Kidney glomerular epithelial cell (primary cell): ENCODE measurements at places on chromosomes 12 and 14.

- no peak for DNase-seq
These were observed 106.5 kb downstream of the ZC3H14 start for GRCh38 chr14:88669346-88669745.

GRCh38 chr14:85248881-85249635 lies 280.9 kb upstream of the FLRT2 start:
- DNase-seq: no peak

DNA sequence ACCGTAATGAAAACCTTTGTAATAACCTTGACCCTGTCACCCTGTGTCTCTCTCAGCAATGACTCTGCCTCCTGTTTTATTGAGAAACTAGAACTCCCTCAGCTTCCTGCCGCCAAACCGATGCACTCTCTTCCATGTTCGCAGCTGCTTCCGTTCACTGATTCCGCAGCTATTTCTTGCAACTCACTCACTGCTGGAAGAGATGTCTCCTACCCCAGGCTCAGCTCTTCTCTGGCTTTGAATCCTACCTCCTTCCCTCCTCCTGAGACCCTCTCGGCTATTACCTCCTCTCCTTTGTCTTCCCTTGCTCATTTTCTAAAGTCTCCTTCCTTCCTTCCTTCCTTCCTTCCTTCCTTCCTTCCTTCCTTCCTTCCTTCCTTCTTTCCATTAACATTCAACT lies 71.0 kb downstream of the ESRRB start:
- no peak for DNase-seq

GRCh38 chr14:58356268-58356667 lies 39.5 kb upstream of the TOMM20L start:
- DNase-seq: no peak

DNA sequence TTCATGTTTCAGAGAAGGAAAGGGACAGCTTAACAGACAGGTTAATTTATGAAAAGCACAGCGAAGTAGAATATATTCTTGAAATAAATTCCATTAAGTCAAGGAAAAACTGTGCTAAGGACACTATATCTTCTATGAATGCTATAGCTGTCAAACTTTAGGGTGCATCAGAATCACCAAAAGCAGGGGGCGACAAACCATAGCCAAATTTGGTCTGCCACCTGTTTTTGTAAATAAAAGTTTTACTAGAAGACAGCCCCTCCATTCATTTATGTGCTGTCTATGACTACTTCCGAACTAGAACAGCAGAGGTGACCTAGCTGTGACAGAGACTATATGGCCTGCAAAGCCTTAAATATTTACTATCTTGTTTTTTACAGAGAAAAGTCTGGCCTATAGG lies 25.9 kb downstream of the PPP4R3A start:
- DNase-seq: no peak

GRCh38 chr14:44154874-44155273 lies 352.2 kb downstream of the FSCB start:
- DNase-seq: no peak

DNA sequence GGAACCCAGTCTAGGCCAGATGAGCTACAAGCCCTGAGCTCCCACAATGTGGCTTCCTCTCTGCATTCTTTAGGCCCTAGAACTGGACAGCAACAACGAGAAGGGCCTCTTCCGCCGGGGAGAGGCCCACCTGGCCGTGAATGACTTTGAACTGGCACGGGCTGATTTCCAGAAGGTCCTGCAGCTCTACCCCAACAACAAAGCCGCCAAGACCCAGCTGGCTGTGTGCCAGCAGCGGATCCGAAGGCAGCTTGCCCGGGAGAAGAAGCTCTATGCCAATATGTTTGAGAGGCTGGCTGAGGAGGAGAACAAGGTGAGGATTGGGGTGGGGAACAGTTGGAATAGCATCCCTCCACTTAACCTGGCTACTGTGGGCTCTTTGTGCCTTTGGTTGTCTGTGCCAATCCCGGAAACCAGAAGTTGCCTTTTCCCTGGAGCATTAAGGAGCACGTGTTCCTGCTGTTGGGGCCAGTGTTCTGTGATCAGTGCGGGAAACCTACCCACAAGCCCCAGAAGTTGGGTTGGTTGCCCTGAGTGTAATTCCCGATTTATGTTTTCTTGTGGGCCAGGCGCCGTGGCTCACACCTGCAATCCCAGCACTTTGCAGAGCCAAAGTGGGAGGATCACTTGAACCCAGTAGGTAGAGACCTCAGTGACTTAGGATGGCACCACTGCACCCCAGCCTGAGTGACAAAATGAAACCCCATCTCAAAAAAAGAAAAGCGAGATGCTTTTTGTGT lies 6.4 kb downstream of the FKBP4 start:
- DNase-seq: no peak

GRCh38 chr14:77206261-77206824 lies 24.7 kb downstream of the TMEM63C start:
- no peak for DNase-seq

- DNase-seq: peak; percentile 85
These were observed 966 bp downstream of the SINHCAF start for GRCh38 chr12:31324845-31325523.

- no peak for DNase-seq
These were observed 224.8 kb downstream of the SLC16A7 start for GRCh38 chr12:59820594-59821011.

DNA sequence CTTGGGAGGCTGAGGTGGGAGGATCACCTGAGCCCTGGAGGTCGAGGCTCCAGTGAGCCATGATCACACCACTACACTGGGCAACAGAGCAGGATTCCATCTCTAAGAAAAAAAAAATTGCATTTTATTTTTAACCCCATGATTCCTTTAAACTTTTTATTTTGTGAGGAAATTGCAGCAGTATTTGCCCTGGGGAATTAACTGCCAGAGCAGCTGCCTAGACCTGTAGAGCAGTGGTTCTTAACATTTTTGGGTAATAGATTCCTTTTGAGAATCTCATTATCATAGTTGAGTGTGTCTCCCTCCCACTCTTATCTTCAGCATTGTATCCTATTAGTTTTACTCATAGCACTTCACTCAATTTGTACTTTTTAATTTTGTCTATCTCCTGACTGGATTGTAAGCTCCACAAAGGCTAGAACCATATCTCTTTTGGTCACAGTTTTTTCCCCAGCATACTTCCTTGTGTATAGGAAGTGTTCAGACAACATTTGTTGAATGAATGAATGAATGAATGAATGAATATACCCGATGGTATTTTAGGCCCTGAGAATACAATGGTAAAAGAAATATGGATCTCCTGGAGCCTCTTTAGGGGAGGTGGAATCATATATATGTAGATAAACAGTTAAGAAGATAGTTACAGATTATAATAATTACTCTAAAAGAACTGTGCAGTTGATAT lies 40.6 kb downstream of the BRMS1L start:
- DNase-seq: no peak

DNA sequence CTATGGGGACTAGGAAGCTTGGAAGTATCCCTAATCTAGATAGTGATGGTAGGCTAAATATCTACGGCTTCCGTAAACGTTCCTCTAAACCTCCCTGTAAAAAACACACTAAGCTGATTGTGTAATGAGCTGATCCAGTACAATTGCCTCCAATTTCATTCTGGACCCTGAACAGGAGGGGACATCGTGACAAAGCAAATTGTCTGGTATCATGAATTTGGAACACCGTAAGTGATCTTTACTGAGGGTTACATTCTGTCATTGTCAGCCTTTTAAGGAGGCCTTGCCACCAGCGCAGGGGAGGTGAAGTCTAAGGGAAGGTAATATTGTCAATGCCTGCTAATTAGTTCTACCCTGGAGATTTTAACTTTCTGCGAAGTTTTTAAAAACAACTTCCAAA lies 487 bp upstream of the MGST1 start:
- no peak for DNase-seq

DNA sequence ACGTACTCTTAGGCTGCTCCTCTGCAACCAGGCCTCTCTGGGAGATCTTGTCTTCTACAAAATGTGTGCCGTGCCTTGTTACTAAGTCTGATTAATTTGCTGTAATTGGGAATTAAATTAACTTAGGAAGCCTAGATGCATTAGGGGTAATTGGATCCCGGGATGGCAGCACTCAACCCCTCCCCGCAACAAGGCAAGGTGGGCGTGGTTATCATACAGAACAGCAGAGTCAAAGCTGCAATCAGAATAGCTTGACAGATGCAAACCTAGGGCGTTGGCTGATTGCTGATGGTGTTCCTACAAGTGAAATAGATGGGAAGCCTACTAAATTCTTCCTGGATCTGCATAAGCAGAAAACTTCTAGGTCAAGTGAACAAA lies 34.5 kb upstream of the NFYB start:
- DNase-seq: no peak

DNA sequence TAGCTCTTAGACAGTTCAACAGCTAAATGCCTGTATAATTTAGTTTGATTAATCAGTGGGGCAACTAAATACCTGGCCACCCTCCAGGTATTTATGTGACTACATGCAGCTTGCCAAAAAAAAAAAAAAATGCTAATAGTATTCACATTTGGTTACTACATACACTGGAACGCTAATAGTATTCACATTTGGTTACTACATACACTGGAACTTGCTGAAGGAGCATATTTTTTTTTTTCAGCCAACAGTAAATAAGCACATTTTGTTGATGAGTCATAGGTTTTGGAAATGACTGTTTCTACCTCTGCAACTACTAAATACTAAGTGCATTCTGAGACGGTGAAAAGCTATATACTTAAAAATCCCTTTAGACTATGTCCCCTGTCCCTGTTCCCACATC lies 1172.3 kb downstream of the LRFN5 start:
- DNase-seq: no peak

DNA sequence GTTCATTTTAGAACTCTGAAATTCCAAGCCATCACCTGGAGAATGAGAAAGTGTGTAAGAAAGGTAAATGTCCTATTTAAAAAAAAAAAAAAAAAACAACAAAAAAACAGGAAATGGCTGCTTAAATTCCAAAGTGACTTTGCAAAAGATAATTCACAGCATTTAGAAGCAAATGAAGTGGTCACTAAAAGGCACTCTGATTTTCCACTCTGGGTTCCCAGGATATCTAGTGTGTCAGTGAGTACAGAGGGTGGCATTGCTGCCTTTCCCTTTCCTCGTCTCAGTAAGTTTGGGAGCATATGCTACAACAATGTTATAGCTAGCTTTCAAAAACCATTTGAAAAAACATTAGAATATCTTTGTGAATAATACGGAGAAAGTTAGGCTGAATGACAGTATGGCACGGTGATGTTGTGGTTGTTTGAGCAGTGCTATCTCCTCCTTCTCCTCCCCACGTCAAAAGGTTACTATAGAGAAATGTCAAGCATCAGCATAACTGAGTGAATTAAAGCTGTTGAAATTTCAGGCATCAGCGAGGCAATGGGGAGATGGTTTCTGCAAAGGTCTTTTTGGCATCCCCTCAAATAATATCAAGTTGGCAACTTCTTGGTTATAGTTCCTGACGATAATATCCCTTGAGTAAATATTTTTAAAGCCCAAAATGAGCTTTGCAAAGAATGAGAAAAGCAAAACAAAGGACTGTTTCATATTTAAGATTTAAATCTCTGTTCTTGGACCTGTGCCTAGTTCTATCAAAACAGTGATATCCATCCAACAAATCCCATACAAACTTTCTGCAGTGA lies 164.5 kb upstream of the E2F7 start:
- DNase-seq: no peak

DNA sequence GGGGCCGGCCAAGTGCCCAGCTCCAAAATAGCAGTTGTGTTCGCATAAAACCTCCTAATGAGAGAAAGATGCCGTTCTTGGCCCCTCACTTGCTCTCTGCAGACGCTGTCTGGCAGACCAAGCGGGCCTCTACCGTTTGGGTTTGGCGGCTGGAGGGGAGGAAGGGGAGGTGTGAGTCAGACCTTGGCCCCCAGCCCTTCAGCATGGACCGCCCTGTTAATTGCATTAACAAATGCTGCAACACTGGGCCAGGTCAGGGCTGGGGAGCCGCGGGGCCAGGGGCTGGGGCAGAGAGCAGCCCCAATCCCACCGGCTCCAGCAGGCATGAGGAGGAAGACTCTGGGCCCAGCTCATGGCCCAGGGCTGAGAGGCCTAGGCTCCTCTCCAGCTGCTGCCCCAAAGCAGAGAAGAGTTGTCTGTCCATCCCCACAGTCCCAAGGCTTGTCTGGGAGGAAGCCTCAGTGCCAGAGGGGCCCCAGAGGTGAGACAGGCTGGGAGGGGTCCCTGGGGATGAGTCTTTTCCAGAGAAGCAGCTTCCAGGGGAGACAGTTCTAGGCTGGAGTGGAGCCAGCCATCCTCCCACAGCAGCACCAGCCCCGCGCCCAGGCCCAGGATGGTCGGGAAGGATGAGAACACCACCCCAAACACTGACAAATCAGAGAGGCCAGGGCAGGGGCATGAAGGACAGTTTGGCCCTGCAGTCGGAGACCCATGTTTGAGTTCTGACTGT lies 16.9 kb downstream of the LTBP2 start:
- no peak for DNase-seq

- DNase-seq: no peak
These were observed 11.2 kb downstream of the ZDHHC22 start for GRCh38 chr14:77130386-77130785.

- DNase-seq: no peak
These were observed 414.0 kb upstream of the FLRT2 start for GRCh38 chr14:85115921-85116320.

GRCh38 chr12:49947593-49948226 lies 2.8 kb upstream of the AQP2 start:
- DNase-seq: no peak

GRCh38 chr14:68407825-68408224 lies 385.0 kb downstream of the ZFP36L1 start:
- DNase-seq: no peak

DNA sequence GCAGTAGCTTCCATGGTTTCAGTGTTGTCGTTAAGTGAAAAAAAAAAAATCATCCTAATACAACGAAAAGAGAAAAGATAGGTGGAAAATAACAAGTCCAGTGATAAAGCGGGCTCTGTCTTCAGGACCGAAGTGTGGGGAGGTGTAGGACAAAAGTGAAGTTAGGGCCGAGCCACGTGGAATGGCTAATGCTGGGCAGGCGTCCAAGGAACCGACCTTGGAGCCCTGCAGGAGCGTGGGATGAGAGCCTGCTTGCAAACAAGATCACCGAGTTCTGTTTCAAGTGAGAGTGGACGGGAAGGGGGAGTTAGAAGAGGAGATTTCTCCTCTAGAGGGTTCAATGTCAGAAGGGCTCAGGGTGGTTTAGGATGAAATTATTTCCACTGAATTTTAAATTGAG lies 22.2 kb downstream of the A2ML1 start:
- DNase-seq: peak; percentile 23

DNA sequence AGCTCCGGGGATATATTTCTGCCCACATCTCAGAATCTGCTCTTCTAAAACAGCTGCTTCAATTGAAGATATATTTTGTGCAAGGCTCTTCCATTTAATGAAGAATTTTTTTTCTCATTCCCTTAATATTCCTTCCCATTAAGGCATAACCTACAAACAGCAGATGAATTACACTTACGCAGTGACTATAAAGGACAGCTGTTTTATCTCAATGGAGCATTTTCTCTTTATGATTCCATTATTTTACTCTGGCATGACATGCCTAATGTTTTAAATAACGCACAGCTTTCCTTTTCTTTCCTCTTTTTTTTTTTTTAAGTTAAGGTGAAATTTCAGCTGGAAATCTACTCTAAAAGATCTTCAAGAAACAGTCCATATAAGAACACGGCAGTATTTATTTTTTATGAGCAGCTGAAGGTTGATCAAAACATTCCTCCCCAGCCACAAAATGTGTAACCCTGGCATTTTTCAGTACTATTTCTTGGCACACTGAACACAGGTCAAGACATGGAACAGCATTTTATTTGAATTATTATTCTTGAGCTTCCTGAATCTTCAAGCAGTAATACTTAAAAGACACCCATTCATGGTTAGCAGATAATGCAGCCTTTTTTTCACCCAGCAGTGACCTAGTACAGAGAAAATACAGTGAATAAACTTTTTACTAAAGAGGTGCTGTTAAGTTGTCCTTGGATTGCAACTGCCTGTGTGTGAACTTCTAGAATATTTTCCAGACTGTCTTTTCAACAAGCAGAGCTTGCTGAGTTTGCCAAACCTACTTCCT lies 118.1 kb upstream of the FOXN3 start:
- no peak for DNase-seq
